Progenitor cell of endocrine pancreas (in vitro differentiated cells): ENCODE measurements at places on chromosomes 1 and 21.

DNA sequence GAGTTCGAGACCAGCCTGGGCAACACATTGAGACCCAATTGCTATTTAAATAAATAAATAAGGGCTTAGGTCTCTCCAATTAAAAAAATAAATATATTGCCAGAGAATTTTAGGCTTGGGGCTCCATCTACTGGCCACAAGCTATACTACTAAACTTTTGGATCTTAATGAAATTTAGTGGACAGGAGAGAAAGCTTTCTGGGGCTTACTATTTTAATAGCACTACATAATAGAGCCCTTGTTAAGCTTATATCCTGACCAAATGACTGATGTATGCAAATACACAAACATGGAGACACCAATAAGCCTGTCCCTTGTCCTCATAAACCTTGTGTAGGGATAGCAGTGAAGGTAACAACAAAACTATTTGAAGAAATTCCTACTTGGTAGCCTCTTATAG, 18.4 kb downstream of the CCT3 start:
- DNase-seq = no peak

- no peak for DNase-seq
Measured at GRCh38 chr1:108007531-108007930, 42.6 kb upstream of the VAV3 start.

GRCh38 chr1:89844860-89845259, 24.0 kb downstream of the LRRC8D start:
- no peak for DNase-seq

GRCh38 chr1:29258189-29258975, 22.1 kb downstream of the PTPRU start:
- DNase-seq = no peak

DNA sequence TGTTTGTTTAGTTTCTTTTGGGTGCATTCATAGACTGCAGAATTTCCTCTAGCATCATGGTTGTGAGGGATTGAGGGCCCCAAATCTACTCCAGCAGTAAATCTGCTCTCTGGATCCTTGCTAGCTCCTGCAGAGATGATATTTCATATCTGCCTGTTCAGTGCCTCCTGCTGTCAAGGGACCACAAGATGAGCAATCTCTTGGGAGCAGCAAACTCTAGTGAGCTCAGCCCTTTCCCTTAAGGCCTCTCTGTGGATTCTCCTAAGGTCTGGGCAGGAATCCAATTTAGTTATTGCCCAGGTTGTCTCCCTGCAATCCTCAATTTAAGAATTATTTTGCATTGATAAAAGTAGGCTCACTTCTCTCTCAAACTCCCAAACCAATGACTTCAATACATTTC, 76.9 kb downstream of the RGS18 start:
- no peak for DNase-seq

DNA sequence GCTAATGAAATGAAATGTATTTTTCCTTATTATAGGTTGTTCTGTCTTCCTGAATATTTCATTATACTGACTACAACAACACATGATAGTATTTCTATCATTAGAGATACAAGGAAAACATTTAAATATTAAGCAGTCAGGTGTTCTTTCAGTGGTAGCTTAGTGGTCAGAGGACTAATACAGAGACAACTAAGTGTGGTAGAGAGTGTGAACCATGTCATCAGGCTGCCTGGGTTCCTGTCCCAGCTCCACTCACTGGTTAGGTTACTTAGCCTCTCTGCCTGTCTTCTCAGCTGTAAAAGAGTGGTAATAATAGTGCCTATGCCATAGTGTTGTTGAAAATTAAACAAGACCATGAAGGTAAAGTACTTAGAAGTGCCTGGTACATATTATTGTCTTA, 3.9 kb downstream of the UAP1 start:
- DNase-seq = no peak

DNA sequence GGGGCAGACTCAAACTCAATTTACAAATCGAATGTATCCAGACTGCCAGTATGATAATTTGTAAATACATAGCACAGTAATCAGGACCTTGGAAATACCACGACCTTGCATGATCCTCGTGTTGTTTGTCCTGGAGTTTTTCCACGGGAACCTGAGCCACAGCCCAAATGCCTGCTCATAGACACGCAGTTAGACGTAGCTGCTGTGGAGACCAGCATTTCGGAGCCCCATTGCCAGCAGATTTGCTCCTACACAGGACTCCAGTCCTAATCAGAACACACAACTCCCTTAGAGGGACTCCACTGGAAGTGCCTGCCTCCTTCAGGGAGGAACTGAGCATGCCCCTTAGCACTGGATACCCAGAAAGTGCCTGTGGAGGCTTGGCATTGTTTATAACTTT, 163.2 kb downstream of the GALNT2 start:
- no peak for DNase-seq

- DNase-seq = no peak
Measured at GRCh38 chr1:35633547-35633946, 7.8 kb downstream of the PSMB2 start.

DNA sequence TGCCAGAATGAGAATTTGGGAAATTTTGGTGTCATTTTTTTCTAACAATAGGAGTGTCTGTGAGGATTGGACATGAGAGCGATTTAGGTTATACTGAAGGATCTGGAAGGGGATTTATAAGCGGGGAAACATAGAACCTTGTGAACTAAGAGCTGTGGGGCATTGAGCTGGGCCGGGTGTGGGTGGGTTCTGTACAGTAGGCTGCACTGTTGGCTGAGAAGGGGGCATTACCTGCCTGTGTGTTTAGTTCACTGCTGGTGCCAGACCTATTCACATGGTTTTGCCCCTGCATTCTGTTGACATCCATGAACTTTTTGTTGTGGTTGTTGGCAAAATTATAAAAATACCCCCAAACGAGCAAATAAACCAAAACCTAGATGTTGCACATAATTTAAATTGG, 8.8 kb downstream of the PBX1 start:
- no peak for DNase-seq

DNA sequence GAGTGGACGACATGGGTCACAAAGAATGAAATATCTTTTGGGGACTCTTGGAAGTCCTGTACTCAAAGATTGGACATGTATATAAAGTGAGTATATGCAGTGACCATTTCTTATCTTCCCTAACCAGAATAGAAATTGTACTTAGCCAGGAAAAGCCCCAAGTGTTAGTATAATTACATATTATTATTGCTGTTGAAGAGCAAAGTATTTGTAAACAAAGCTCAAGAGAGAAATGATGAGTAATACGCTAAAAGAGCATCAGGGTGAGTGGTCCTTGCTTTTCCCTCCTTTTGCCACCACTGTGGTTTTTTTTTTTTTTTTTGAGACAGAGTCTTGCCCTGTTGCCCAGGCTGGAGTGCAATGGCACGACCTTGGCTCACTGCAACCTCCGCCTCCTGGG, 6.4 kb upstream of the CGN start:
- no peak for DNase-seq

DNA sequence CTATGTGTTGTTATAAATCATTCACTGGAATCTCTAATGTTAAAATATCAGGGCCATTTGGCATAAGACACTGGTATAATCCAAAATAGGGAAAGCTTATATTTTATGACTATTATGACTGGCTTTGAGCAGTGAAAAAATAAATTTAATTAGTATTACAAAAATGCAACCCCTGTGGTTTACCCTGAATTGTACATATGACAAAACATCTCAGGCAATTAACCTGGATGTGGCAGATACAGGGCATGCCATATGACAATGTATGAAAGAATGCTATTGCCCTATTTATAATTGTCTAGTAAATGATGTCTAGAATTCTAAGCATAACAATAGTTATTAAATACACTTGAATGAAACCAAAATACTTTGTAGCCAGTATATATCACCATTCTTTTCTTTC, 532.5 kb upstream of the ADGRL4 start:
- DNase-seq = no peak

- DNase-seq = no peak
Measured at GRCh38 chr1:200776949-200777348, 38.3 kb downstream of the CAMSAP2 start.

GRCh38 chr1:179588425-179589024, 3.1 kb upstream of the TDRD5 start:
- no peak for DNase-seq

GRCh38 chr1:89298461-89298860, 25.8 kb upstream of the GBP5 start:
- no peak for DNase-seq

- DNase-seq = no peak
Measured at GRCh38 chr1:10635992-10636391, 160.5 kb downstream of the CASZ1 start.

GRCh38 chr1:33624991-33625870, 152.8 kb downstream of the ZSCAN20 start:
- no peak for DNase-seq

DNA sequence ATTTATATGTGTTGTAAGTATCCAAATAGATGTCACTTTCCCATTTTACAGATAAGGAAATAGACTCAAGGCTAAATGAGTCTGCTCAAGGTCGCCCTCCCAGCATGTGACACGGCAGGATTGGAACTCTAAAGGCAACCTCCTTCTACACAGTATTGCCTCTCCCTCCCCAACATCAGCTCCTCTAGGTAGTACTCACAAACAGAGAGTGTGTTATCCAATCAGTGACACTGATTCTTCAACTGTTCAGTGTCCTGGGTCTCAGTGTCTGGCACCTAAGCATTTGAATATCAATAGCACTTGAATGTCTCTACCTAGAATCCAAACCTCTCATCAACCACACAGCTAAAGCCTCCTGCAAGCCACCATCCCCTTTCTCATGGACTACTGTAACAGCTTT, 87.1 kb downstream of the DAB1 start:
- no peak for DNase-seq

DNA sequence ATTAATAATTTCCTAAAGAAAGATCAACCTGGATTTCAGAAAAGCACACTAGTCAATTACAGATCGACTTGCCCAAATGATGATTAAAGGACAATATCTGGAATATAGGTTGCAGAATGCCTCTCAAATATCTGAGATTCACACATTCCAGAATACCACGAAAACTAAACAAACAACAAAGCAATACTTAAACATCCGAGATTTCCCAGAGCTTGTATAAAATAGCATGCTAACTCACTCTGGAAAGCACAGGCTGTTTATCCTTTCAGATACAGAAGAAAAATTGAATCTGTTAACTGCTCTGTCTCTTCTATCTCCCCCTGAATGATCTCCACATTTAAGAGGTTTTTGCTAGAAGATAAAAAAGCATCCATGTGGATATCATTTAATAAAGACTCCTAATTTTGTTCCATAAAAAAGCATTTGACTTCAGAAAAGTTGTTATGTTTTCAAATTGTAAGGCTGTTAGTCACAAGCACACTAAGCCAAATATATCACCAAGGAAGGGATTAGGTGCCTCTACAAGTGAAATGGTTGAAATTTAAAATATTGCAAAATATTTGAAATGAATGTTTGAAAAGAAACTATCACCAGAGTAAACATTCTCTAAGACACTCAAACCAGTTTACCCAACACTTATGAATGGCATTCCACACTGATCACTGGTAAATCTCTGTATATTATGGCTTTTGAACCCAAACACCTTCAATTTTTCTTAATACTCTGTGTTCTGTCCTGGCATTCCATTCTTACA, 865.1 kb upstream of the ADAMTS5 start:
- DNase-seq = no peak

DNA sequence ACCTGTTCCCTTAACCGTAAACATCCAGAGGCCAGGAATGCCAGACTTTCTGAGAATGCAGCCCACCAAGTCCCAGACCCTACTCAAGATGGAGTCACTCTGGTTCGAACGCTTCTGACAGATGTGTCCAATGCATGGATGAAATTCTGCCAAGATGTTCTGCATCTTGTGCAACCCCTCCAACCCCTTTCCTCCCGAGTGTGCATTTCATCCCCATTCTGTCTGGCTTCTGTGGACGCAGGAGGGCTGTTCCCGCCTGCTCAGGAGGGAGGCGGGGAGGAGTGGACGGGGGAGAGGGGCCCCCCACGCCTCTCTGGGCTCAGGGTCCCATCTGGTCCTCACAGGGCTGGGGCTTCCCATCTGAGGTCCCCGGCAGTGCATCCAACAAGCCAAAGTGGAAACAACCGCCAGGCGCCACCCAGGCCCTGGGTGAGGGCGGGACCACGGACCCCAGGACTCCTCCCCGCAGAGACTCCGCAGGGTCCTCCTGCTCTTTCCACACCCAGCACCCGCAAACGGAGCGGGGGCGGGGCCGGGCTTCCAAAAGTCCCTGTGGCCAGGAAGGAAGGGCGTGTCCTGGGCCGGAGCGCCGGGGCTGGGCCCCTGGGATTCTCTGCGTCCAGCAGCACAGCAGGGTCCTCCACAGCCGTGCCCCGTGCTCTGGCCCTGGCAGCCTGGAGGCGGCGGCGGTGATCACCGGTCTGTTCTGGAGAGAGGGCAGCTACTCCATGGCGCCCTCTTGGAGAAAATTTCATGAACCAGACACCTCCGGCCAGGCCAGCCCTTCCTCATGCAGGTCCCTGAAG, 27.8 kb upstream of the SUMO3 start:
- DNase-seq = peak; percentile 44

DNA sequence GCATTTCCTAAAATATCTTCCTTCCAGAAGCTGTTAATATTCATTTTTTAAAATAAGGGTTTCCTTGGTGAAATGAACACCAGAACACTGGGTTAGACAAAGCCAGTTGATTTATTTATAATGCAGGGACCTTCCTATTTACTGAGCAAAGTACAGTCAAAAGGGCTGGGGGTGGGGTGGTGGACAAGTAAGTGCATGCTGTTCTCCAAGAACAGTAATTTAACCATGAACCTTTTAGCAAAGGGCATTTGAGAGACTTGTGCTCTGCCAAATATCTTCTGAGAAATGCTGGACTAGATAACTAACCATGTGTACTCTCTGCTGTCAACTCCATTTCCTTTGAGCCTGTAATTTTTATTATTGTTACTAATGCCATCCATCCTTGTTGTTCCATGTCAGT, 100.2 kb downstream of the OMA1 start:
- no peak for DNase-seq

- DNase-seq = no peak
Measured at GRCh38 chr21:38376235-38376634, 119.4 kb downstream of the KCNJ15 start.

DNA sequence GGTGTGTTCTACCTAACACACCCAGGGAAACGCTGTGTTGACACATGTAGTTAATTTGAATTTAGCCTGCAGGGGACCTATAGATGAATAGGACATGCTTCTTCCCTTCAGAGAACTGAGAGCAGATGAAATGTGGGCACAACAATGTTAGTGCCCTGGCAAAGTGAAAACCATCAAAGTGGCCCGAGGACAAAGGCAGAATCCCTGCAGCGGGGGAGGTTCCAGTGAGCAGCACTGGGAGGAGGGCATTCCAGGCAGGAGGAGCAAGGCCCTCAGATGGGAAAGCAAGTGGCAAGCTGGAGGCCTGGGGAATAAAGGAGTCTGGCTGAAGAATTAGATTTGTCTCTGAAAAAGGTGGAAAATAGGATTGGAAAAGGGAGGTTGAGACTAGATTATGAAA, 37.2 kb downstream of the C1orf94 start:
- no peak for DNase-seq
